ENCODE measurements at places on chromosomes 1 and 21.

GRCh38 chr1:54404939-54405897 is 976 bp downstream of the SSBP3 start:
- DNase-seq: no peak

DNA sequence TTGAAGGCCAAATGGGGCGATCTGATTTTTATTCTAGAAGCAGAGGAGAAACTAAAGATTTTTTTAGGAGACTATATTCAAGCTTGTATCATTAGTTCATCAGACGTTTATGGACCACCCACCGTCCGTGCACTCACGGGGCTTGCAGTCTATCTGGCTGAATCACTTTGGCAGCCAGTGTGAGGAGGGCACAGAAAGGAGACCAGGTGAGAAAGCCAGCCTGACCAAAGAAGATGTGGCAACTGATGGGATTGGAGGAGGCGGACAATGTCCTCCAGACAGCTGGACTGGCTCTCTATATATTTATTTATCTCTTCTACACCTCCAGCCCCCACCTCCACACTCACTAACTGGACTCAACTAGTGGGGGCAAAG is 822 bp upstream of the ELOVL1 start:
- no peak for DNase-seq

GRCh38 chr1:43464681-43465504 is 11.2 kb upstream of the HYI start:
- no peak for DNase-seq

- no peak for DNase-seq
Measured at GRCh38 chr1:43499898-43500297, 30.8 kb upstream of the PTPRF start.

DNA sequence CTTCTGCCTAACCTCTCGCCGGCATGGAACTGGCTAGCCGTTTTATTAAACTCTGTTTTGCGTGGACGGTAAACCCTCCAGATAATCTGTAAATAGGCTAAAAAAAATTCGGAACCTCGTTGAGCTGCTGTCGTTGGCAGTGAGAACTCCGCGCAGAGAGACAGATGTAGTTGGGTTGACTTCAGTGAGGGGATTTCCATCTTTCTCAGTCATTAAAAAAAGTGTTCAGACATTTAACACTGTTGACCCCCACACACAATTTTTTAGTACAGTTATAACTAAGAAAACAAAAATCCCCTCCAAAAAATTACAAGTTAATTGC is 464 bp downstream of the PARK7 start:
- DNase-seq: no peak

DNA sequence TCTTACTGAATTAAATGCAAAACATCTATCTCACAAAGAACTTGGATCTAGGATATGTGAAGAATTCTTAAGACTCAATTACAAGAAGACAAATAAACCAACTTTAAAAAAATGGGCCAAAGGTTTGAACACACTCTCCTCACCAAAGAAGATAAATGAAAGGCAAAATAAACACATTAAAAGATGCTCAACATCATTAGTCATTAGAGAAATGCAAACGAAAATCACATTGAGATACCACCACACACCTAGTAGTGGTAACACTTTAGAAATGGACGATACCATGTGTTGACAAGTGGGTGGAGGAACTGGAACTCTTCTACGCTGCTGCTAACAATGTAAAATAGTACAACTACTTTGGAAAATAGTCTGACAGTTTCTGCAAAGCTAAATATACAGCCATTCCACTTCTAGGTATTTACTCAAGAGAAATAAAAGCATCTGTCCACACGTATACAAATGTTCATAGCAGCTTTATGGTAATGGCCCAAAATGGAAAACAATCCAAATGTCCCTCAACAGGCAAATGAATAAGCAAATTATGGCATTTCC is 194.3 kb downstream of the RHOU start:
- DNase-seq: no peak

DNA sequence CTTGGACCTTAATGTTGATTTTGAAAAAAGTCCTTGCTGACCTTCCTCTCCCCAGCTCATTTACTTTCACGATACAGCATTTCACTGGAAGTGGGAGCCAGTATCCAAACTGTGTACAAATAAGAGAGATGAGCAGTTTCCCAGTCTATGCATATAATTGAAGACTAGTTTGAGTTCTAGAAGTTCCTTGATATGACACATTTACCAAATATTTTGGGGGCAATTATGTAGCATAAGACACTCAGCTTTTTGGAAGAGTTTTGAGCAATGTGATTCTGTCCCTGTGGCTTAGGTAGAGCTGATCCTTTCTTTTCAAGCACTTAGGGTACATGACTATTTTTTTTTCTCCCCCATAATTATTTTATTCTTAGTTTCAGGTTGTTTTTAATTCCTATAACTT is 26.4 kb downstream of the GIPC2 start:
- no peak for DNase-seq

DNA sequence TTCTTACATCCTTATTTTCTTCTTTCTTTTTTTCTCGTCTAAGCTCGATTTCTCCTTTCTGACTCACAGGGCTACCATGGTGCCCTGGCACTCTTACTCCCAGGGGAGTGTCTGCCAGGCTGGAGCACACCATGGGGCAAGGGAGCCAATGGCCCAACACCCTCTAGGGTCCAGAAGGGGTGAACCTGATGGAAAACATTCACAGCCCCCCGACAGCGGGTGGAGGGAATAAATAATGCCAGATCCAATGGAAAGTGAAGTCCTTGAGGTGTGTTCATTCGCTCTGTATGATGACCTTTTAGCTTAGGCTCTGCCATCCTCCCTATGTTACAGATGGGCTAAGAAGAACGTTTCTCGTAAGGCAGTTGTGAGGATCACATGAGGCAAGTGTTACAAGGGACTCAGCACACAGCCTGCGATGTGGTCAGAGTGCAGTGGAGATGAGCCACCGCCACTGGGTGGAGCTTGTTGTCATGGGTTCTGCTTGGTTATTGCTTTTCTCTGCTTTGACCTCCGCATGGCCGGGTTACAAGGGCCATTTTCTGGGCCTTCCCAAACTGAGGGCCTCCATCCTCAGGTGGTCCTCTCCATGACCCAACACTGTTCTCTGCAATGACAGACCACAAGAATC is 3.5 kb upstream of the FCMR start:
- peak; percentile 64 for DNase-seq

- DNase-seq: no peak
Measured at GRCh38 chr1:27779122-27779521, 6.1 kb downstream of the STX12 start.

- DNase-seq: no peak
Measured at GRCh38 chr1:47469390-47469759, 31.5 kb downstream of the FOXD2 start.

Measured in activated naive CD4-positive, alpha-beta T cell treated with anti-CD3 and anti-CD28 coated beads, Interleukin-2, amount 50 U/mL, for 72 hours (primary cell).